ENCODE measurements at places on chromosomes 3 and 15.
A peak's percentile ranks its signal among the peaks of the same experiment; 100 is the strongest.

DNA sequence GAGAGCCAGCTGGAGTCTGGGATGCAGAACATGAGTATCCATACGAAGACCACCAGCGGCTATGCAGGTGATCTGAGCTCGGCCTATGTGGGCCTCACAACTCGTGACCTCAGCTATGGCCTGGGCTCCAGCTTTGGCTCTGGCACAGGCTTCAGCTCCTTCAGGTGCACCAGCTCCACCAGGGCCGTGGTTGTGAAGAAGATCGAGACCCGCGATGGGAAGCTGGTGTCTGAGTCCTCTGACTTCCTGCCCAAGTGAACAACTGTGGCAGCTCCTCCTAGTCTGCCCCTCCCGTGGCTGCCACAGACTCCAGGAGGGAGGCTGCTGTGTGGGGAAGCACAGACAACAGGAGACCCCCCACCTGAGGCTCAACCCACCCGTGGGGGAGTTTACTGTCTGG, 3.6 kb upstream of the KPNA4 start:
- peak; percentile 24 for DNase-seq

DNA sequence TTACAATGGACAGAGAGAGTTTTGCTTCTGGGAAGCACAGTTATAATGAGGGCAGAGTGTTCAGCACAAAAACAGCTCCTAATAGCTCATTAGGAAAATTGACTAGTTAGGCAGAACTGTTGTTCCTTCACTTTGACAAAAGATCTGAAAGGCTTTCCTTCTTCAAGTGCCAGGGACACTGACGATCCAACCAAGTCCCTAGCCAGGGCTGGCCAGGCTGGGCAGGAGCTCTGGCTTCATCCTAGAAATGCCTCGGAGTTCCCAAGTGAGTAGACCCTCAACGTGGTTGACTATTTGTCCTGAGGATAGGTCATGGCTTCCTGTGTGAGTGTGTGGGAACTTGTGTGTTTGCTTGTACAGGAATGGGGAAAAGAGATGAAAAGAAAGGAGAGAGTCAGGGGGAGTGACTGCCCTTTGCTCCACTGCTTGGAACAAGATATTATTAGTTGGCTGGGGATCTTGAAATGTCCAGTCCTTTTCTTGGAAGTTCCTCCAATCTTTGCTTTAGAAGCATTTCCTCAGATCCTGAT, 617.9 kb downstream of the NTRK3 start:
- DNase-seq = no peak

- no peak for DNase-seq
Observed at GRCh38 chr15:98955961-98956723, 51.5 kb downstream of the PGPEP1L start.

- DNase-seq = no peak
Observed at GRCh38 chr3:22297436-22297835, 546.4 kb upstream of the ZNF385D start.

DNA sequence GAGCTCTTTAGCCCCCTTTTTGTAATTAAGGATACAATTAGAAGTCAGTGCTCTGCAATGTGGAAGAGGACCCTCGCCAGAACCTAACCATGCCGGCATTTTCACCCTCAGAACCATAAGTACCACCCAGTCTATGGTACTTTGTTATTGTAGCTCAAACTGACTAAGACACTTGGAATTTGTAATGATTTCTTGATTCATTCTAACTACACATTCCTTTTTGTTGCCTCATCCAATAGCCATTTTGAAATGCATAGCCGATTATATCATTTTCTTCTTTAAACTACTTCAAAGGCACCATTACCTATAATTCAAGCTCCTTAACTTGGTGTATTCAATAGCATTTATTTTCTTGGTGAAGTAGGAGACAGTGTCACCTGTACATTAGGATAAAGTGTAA, 61.4 kb downstream of the GLB1 start:
- DNase-seq = no peak

DNA sequence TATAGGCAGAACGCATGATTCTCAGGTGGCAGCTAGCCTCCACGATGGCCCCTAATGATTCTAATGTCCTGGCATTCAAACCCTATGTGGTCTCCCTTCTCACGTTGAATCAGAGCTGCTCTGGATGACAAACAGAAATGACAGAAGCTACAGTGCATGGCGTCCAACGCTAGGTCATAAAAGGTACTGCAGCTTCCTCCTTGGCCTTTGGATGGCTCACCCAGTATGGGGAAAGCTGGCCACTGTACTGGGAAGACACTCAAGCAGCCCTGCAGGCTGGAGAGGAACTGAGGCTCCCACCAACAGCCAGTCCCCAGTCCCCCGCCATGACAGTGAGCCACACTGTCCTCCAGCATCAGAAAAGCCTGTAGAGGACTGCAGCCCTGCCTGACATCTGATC, 286.3 kb downstream of the FAM43A start:
- no peak for DNase-seq

GRCh38 chr3:155069729-155070128, 10.4 kb upstream of the MME start:
- DNase-seq = no peak

GRCh38 chr3:14802381-14802731, 16.4 kb upstream of the FGD5 start:
- no peak for DNase-seq

DNA sequence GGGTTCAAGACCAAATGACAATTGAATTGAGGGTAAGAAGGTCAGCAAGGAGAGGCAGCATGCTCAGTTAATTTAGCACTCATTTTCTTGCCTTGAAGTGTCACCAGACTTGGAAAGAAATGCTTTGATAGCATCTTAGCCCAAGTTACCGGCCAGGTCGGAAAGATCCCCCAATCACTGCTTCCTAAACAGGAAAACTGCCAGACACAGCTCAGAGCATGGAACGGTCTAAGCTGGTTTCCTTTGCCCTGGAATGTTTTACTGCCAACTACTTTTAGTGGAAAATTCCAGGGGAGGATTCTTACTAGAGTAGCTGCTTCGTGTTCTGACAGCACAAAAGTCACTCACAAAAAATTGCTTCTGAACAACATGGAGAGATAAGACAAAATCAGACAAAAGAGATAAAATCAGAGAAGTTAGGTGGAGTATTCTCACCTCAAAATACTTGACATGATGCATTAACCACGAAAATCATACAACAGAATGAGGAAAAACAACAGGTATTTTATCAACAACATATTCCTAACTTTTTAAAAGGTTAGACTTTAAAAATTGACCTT, 65.5 kb downstream of the CCR4 start:
- no peak for DNase-seq

GRCh38 chr15:58469432-58470353, 37.9 kb downstream of the LIPC start:
- DNase-seq = peak; percentile 21

DNA sequence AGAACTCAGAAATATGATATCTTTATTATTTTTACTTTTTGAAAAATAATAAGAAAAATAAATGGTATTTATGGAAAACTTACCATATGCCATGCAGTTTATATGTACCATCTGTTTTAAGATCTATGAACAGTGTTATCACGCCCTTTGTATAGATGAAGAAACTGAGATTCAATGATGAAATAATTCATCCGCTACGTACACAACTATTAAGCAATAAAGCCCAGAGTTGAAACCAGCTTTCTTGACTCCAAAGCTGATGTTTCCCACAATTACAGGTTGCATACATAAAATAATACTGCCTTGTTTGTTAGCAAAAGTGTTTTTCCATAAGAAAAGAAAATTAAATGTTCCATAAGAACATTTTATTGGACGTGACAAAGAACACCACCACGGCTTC, 67.2 kb upstream of the BCL6 start:
- no peak for DNase-seq

DNA sequence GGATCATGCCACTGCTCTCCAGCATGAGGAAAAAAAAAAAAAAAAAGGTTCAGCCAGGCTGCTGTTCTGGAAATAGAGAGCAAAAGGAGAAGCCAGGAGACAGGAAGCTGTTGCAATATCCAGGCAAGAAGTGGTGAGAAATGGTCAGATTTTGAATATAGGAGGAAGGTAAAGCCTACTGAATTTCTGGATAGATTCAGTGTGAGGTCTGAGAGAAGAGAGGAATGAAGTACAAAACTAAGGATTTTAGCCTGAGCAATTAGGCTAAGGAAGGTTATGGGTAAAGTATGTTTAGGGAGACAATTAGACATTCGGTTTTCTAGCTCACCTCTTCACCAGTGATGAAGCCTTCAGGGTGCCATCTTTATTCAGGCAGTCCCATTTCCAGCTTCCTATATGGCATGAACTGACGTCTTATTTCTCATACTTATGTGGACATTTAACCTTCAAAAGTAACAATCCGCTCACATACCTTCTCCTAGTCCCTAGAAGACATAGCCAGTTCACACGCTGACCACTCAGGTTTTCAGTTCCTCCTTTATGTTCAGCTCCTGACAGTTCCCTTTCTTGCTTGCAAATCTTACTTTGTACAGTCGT, 57.2 kb downstream of the KIF9 start:
- DNase-seq = no peak

DNA sequence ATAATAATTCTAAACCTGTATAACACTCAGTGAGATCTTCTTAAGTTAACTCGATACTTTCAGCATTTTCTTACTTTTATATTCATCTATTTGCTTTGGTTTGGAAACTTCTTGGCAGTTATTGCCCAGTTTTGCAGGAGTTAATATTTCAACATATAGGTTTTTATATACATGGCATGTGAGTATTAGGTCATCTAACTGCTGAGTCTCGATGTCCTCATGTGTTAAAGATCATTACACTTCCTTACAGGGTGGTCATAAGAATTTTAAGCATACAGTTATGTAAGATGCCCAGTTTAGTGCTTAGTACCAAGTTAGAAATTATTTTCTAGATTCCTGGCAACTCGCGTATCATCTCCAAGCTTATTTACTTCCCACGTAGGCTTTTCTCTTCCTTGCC, 62.9 kb downstream of the TMEM39A start:
- no peak for DNase-seq

GRCh38 chr15:71349336-71349735, 234.1 kb downstream of the THSD4 start:
- DNase-seq = no peak

DNA sequence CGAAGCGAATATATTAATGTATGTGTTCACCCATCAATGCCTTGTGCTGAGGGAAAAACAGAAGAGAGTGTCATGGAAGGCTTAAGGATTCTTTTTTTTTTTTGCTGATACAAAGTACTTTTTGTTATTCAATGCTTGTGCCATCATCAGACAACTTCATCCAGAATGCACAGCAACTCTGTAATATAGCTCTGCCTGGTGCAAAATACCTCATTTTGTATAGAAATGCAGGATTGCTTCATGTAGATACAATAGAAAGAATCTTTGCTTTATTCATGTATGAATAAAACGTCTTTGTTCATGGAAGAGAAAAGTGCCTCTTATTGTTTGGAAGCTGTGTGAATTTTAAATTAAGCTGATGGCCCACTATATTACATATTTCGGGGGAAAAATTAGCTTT, 62.9 kb downstream of the SH3GL3 start:
- no peak for DNase-seq

GRCh38 chr3:3080309-3080708, 29.9 kb downstream of the IL5RA start:
- DNase-seq = no peak

- DNase-seq = no peak
Observed at GRCh38 chr3:32885283-32885901, 66.1 kb upstream of the CCR4 start.

DNA sequence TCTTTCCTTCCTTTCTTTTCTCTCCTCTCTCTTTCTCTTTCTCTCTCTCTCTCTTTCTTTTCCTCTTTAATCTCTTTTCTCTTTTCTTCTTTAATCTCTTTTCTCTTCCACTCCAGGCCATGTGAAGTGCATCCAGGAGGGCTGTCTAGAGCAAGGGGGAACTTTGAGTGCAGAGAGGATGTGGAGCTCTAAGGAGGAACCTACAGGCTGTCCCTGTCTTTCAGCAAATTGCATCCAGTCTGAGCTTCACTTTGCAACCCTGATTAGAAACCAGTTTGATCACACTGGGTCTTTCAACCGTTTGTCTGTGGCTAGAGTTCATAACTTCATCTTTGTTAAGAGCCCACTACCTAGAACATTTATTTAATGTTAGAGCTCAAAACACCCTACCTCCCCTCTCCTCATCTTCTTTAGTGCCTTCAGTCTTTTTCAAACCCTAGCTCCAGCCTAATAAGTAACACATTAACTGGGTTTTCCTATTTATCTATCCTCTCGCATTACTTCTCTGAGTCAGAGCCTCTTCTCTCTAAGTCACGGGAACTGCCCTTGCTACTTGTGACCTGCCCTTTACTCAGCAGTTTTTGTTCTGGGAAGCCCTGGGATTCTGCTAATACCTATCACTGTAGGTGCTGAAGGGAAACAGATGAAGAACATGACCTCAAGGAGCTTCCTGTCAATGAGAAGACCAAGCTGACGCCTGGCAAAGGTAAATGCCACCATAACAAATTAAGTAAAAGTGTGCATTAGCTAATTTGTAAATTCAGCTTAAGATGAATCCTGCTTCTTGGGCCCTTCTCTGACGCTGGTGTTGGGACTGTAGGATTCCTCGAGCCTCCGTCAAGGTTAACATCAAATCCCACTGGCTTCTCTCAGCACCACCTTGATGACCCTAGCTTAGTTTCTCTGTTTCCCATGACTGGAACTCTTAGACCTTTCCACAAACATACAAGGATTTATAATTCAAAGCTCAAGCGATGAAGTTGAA, at the start of gene GCNT3:
TSS of gene GCNT3 (plus strand) at position 508 of the 985 bp plus-strand sequence. CDS start 6,456 bp downstream, outside the sequence.
- no peak for DNase-seq

GRCh38 chr3:41290736-41291135, 91.4 kb downstream of the CTNNB1 start:
- no peak for DNase-seq

GRCh38 chr3:30102356-30102755, 504.0 kb upstream of the TGFBR2 start:
- DNase-seq = no peak

- DNase-seq = no peak
Observed at GRCh38 chr3:195030791-195031321, 240.1 kb downstream of the XXYLT1 start.

DNA sequence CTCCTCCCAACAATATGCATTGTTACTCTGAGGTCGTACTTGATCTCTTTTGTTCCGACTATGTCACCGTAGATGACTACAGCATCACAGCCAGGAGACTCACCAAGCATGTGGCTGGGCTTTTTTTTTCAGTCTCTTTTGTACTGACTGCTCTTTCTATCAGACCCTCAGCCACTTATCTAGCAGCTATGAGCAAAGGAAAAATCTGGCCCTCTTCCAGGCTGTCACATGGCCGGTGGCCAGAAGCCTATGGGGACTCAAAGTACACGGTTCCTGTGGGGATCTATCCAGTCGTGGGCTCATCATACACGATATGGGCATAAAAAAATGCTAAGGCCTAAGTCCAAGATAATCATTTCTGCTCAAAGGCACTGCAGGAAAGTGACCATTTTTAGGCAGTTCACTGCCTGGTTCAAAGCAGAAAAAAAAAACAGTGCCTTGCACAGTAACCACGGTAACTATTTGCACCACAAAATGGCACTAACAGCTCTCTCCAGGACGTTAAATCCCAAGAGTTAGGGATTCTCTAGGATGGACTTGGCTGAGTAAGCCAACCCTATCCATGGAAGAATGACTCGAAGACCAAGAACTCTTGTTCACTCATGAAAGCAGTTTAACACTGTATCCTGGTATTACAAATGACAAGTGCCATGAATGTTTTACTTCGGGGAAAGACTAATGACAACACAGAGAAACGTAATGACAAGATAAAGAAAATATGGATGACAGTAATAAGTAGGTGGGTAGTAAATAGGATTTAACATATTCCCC, 50.3 kb downstream of the SHQ1 start:
- DNase-seq = no peak

GRCh38 chr3:35292568-35292967, 346.8 kb upstream of the ARPP21 start:
- DNase-seq = no peak

Data from ovary (tissue), 10 donors.